ENCODE measurements at places on chromosomes 4 and X.

- no peak for DNase-seq
Measured at GRCh38 chrX:40173143-40174000, 75.6 kb upstream of the BCOR start.

DNA sequence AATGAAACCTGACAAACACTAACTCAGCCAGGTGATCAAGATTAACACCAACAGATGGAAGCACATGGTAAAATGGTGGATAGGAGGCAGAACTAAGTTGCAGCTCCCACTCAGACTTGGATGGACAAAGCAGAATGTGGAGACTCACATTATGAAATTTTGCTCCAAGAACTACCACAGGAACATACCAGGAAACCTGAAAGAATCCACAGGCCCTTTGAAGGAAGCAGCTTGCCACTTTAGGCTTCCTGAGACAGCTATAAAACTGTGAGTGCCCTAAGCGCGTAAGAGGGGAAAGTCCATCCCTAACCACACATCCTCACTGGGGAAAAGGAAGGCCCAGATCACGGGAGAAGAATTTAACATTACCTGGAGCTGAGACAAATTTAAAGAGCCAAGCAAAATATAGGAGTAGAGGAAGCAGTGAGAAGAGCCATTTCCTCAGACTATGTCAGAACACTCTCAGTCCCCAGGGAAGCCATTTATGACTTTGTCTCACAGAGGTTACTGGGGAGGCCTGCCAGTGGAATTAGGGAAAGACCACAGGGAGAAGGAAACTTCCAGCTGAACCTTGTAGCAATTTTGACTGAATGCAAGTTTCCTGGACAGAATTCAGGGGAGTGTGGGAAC lies 224.5 kb downstream of the TEX13C start:
- no peak for DNase-seq

GRCh38 chr4:71692198-71692597 lies 91.7 kb downstream of the GC start:
- DNase-seq, result no peak

- DNase-seq, result no peak
Measured at GRCh38 chrX:44974451-44974850, 101.5 kb downstream of the KDM6A start.

DNA sequence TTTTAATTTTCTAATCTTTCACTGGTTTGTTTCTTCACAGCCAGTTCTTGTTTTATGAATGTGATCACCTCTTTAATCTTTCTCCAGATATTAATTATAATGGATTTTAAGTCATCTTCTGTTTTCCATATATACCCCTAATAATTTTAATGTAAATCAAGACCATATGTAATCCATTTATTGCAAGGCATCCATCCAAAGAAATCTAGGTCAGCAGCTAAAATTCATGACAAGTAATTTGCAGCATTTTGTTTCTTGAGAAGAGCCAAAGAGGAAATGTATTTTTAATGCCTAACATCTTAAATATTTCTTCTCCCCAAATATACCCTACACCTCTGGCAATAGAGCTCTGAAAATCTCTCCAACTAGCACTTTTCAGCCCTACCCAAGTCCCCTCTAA lies 81.1 kb downstream of the SUPT20HL2 start:
- DNase-seq, result no peak

DNA sequence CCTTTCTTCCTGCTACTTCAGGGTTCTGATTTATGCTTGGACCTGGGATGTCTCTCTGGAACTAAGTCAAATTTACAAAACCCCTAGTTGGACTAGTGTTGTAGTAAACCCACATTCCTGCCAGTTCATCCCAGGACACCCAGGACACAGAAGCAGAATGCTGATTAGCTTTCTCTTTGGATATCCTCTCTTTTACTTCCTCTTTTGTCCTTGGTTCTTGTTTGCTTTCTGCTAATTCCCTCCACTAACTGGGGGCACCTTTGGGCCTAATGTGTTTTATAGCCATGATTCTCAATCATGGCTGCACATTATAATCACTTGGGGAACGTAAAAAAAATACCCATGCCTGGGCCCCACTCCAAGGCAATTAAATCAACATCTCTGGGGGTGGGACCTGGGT lies 42.5 kb downstream of the LANCL3 start:
- DNase-seq, result no peak

- DNase-seq, result no peak
Measured at GRCh38 chr4:156837625-156838345, 133.8 kb downstream of the PDGFC start.

GRCh38 chr4:73433140-73433539 lies 2.9 kb upstream of the AFP start:
- DNase-seq, result no peak

GRCh38 chrX:40727581-40728252 lies 7.6 kb downstream of the MED14 start:
- no peak for DNase-seq

- no peak for DNase-seq
Measured at GRCh38 chr4:169410839-169411770, 140.3 kb upstream of the SH3RF1 start.

DNA sequence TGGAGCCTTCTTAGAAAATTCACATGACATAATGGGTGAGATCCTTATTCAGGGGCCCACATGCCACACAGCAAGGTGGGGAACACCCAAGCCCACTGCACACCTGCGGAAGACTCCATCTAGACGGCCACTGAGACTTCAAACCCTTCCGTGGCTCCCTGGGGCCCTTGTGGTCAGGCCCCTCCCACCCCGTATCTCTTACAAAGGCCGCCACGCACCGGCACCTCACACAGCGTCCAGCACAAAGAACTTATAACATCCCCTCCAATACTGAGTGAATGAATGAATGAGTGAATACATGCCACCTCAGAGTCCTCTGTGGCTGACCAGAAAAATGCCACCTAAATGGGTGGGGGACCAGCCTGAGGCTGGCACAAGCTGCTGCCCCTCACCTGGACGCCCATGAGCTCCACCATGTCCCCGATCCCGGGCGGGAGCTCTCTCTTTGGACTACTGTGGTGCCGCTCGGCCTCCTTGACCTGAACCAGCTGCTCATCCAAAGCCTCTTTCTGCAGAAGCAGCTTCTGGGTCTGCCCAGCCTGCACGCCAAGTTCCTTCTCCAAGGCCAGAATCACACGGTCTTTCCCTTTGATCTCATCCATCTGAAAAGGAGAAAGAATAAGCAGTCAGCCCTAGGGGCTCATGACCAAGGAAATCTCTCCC lies 66.9 kb upstream of the C4orf50 start:
- DNase-seq, result no peak

DNA sequence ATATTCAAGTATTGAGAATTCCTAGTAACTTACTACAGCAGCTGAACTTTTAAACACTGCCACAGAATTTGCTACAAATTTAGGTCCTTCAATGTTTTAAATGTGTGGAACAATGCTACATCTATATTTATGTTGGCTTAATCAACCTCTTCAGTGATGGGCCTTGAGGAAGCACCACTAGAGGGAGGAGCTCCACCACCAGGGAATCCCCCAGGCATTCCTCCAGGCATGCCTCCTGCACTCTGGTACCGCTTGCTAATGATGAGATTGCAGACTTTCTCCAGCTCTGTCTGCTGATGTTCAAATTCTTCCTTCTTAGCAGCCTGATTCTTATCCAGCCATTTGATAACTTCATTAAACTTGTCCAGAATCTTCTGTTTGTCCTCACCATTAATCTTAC lies 190.8 kb downstream of the HTR2C start:
- no peak for DNase-seq

DNA sequence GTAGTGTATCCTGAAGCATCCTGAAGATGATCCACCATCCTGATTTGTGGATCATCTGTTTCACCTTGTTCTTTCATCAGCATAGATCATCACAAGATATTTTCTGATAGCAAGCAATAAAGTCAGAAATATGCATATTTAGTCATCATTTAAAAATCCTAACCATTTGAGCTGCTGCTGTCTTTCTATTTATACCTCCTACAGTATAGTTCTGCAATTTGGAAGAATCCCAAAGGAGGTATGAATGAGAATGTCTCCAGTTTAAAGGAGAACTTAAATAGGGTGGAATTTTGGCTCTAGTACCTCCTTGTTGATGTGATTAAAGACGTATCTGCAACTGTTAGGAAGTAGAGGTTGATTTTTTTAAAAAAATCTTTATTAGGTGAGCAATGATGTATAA lies 7.6 kb downstream of the SLC25A14 start:
- no peak for DNase-seq

- DNase-seq, result no peak
Measured at GRCh38 chr4:168501407-168501806, 4.6 kb downstream of the PALLD start.

DNA sequence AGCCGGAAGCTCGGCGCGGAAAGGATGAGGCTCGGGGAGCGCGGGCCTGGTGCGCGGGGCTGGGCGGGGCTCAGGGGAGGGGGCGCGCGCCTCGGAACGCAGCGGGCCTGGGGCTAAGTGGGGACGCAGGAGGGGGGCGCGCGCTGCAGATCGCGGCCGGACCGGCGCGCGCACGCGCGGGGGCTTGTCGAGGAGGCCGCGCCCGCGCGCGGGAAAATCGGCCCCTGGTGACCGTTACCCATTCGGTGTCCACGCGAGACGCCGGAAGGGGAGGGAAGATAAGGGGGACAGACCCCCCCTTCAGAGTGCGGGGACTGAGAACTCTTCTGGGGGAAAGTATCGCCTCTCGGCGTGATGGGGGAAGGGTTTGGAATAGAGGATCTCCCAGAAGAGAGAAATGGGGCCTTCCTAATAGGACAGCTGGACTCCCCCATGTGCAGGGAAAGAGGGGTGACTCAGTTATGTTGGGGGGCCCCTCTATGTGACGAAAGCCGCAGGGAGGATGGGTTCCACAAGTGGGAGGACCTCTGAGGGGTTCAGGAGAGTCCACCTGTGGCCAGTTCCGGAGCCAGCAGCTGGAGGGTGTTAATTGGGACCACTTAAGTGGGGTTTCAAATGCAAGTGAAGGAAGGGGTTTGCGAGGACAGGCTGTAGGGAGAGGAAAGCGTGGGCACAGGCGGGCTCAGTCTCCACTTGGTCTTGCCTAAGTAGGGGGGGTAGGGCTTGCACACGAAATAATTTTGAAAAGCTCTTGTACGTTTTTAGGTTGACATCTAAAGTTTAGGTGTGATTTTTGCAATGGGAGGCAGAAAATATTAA lies 584 bp downstream of the SUV39H1 start:
- no peak for DNase-seq

- no peak for DNase-seq
Measured at GRCh38 chrX:102958794-102959193, 21.7 kb downstream of the RAB40AL start.

- DNase-seq, result no peak
Measured at GRCh38 chr4:153140294-153140693, 63.9 kb upstream of the TRIM2 start.

- no peak for DNase-seq
Measured at GRCh38 chr4:26509681-26510333, 19.5 kb upstream of the CCKAR start.

DNA sequence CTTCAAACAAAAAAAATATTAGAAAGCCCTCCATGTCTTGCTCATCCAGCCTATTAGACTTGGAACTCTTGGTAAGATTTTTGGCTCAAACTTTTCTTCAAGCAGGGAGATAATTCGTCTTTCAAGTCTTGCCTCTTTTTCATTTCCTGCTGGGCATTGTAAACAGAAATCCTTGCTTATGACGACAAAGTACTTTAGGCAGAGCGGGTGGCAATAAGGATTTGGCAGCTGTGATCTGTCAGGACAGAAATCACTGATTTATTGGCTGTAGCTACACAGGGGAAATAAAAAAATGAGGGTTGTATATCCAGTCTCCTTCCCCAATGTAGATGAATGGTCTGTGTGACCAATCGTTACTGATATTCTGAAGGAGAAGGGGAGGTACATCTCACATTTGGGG lies 121.6 kb downstream of the SLC4A4 start:
- no peak for DNase-seq

DNA sequence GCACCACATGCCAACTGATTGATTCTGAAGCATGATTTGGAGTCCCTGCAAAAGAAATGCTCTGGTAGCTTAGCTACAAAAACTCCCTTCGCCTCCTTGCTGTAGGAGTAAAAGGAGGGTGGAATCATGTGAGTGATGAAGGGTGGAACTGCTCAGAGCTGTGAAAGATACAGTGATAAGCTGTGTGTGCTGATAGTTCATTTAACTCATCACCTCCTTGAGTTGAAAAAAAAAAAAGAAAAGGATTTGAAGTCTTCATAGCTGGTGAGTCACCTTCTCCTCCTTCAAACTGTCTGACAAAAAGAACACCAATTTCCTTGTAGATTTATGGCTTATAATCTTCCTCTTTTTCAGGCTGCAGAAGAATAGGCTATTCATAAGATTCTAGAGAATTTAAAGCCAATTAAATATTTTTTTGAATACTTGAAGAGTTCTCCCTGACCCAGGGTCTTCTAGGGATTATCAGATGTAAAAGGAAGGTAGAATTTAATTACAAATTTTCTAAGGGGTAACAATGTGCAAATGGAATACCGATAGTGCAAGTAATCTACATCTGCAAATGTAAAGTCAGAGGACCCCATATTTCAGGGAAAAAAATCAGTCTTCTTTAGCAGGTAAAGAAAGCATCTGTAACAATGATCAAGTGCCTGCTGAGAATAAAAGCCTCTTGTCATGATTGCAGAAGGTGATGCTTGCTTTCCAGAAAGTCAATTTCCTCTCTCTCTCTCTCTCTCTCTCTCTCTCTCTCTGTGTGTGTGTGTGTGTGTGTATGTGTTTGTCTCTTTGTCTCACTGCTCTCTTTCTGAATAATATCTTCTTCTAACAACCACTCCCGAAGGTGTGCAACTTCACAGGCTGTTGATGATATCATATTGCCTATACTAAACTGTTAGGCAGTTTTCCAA lies 208.8 kb upstream of the VEGFC start:
- DNase-seq, result no peak

GRCh38 chr4:156762851-156763250 lies 208.7 kb downstream of the PDGFC start:
- no peak for DNase-seq

GRCh38 chr4:122772311-122772710 lies 39.8 kb downstream of the BBS12 start:
- DNase-seq, result no peak

GRCh38 chr4:53602390-53602789 lies 11.1 kb upstream of the LNX1 start:
- no peak for DNase-seq

DNA sequence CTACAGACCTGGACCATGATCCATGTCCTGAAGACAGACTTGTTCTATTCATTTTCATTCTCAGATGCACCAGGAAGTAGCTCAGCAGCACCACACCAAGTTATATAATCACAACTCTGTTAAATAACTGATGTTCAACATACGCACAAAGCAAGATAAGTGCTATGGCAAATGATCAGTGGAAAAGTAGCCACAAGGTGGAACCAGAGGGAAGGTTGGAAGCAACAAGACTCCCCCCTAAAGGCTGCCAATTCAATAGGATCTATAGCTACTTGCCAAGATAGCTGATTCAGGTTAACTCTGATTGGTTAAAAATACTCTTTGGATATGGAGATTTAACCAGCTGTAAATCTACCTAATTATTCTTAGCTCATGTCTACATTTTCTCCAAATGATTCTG lies 23.7 kb upstream of the FAM47B start:
- no peak for DNase-seq

- no peak for DNase-seq
Measured at GRCh38 chrX:96474741-96475125, 209.9 kb upstream of the DIAPH2 start.
